ENCODE measurements at places on chromosomes 11 and 22.

- DNase-seq, result peak; percentile 74
Observed at GRCh38 chr11:17479284-17480214, 2.9 kb upstream of the ABCC8 start.

- DNase-seq, result no peak
Observed at GRCh38 chr11:133011604-133012003, 520.7 kb downstream of the OPCML start.

DNA sequence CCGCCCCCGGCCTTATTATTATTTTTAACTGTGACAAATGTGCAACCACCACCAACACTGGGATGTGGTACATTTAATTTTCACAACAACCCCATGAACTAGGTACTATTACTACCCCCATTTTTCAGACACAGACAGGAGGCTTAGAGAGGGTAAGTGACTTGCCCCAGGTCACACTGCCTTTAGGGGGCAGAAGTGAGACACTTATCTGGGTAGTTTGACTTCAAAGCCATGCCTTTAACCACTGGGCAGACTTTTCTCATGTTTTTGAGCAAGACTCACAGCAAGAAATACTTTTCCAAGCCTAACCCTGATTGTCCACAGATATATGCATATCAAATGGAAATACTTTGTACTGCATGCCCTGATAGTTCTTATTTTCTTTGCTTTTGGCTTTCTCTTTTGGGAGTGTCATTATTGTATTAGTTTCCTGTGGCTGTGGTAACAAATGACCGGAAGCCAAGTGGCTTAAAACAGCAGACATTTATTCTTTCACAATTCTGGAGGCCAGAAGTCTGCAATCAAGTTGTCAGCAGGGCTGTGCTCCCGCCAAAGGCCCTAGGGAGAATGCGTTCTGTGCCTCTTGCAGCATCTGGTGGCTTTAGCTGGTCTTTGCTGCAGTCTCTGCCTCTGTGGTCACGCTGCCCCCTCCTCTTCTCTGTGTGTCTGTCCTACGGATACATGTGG lies 110.8 kb downstream of the GRIK4 start:
- DNase-seq, result peak; percentile 68

GRCh38 chr11:116344601-116345000 lies 428.2 kb downstream of the BUD13 start:
- DNase-seq, result no peak

GRCh38 chr11:130947058-130947457 lies 30.8 kb upstream of the SNX19 start:
- DNase-seq, result no peak

GRCh38 chr22:17087498-17088131 lies 2.8 kb downstream of the IL17RA start:
- DNase-seq, result no peak

DNA sequence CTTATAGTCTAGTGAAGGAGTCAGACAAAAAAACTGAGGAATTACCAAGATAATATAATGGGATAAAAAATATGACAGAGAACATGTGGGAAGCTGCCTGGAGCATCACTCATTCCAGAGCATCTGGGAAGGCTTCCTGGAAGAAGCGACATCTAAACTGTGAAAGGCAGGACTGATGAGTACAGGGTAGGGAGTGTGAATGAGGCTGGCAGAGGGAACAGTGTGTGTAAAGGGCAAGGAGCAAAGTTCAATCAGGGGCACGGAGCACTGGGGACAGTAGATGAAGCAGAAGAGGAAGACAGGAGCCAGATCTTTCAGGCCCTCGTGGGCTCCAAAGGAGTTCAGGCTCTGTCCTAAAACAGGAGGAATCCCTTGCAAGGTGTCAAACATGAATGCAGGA lies 55.8 kb upstream of the PRDM11 start:
- DNase-seq, result no peak

DNA sequence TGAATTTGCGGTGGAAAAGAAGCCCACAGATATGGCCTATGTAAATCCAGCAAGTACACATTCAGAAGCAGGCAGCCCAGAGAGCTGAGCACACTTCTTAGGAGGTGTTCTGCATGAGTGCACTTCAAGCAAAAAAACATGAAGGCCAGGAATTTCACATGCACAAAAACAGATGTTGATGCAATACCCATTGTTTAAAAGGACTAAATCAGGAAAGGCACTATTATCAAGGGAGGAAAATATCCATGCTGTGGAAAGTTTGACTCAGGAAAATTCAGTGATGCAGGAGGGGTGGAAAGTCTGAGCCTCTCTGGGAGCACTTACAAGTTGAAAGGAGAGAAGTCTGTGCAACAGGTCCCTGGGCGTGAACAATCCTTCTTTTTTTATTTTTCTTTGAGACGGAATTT lies 15.8 kb upstream of the CARS1 start:
- DNase-seq, result no peak

GRCh38 chr11:68020575-68020974 lies 9.9 kb upstream of the NDUFS8 start:
- peak; percentile 49 for DNase-seq
